ENCODE measurements at places on chromosomes 3 and 15. TPM values are rescaled to one million over a fixed set of nuclear protein-coding genes. Genes with fewer than 3 reads are reported as not detected.

The CCDC39 gene
- polyA plus RNA-seq: 0.30 TPM

DNA sequence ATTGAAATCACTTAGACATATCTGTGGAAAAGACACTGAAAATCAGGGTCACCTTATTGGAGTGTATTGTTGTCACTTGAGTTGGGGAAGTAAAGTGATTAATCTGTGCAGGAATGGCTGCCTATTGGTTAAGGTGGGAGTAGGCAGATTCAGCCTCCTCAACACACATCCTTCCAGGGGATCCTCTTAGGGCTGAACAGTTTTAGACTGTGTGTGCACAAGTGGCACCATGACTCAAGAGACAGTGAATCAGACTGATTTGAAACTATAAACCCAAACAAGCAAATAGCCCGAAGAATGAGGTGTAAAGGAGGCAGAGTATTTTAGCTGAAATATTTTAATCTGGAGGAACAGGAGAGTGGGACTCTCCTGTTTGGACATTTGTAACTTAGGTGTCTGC is 4.9 kb downstream of the ABHD17C start:
- DNase-seq: no peak

DNA sequence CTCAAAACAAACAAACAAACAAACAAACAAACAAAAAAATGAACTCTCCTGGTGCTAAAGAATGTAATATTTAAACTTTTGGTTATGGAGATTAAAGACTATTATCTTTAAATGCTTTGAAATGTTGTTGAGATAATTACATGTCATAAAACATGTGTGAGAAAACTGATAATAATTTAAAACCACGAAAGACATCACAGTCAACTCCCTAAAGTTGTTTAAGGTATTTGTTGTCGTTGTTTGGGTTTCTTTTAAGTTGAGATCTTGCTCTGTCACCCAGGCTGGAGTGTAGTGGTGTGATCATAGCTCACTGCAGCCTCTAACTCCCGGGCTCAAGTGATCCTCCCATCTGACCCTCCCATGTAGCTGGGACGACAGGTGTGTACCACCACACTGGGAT is 12.0 kb downstream of the EFCAB12 start:
- no peak for DNase-seq

- peak; percentile 92 for DNase-seq
These were observed 17.2 kb downstream of the TNFAIP8L3 start for GRCh38 chr15:51077221-51078153.

DNA sequence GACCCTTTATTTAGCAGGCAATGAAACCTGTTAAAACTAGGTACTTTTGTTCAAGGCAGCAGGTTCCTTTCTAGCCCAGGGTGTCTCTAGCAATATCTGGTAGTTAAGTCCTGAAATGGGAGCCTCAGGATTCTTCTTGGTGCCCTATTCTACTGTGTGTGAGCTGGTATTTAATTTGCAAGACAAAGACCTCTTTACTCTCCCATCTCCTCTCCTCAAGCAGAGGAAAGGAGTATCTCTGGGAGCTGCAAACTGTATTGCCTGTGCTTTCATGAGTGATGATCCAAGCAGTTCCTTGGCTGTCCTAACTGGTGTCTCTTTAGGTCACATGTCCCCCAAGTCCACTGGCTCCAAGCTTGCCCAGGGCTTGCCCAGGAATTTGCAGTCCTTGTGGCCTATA is 188.2 kb downstream of the SI start:
- no peak for DNase-seq

DNA sequence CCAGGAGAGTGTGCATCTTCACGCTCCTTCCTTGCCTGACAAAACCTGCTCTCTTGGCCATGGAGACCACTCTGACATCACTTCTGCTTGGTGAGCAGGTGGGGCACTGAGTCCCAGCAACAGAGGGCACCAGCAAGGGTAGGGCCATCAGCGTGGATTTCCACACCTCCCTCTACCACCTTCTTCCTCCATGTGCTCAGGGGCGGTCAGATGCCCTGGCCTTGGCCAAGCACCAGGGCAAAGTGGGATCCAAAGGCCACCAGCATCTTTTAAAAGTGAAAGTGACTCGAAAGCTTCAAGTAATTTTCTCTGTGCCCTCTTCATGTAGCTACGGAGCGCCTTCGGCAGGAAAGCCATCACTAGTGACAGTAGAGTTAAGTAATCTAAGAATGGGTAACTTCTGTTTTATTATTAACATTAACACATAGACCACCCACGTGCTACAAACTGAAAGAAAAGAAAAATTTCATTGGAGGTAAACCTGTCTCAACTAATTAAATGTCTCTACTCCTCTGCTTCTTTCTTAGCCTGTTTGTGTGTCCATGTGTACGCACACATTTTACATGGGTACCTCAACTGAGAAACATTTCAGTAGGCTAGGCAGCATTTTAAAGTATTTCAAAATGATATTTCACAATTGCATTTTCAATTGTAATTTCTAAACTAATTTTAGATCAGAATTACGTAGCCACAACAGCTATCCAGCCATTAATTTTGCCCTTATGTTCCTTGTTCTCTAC is 57.9 kb downstream of the CHSY1 start:
- no peak for DNase-seq

DNA sequence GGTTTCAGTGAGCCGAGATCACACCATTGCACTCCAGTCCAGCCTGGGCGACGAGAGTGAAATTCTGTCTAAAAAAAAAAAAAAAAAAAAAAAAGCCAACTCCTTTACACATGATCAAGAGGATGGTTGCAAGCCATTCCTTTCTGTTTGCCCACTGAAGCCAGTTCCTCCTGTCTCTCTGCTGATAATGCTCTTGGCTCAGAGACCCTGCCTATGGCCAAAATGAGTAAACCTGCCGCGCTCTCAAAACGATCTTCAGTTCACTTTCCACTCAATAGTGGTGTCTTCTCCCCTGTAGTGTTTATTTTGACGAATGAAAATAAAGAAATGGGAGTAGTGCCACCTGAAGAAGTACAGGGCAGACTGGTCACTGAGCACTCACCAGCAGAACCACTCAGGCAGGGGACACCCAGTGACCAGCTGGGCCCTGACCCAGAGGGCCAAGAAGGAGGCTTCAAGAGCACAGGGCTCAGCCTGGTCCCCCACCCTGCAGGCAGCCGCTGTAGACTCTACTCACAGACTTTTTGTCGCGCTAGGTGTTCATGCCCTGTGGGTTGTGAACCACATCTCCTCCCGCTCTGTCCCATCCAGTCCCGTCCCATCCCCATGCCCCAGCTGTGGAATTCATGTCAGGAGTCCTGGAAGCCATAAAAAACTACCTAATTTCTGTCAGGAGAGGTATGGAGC is 23.6 kb downstream of the GRAMD2A start:
- no peak for DNase-seq

The TRANK1 gene
- 24.6 TPM for polyA plus RNA-seq

The CNTN3 gene
- 1.3 TPM for polyA plus RNA-seq

The CNTN4 gene
- 6.6 TPM for polyA plus RNA-seq

GRCh38 chr3:42262525-42262924 is 3.5 kb downstream of the CCK start:
- no peak for DNase-seq

DNA sequence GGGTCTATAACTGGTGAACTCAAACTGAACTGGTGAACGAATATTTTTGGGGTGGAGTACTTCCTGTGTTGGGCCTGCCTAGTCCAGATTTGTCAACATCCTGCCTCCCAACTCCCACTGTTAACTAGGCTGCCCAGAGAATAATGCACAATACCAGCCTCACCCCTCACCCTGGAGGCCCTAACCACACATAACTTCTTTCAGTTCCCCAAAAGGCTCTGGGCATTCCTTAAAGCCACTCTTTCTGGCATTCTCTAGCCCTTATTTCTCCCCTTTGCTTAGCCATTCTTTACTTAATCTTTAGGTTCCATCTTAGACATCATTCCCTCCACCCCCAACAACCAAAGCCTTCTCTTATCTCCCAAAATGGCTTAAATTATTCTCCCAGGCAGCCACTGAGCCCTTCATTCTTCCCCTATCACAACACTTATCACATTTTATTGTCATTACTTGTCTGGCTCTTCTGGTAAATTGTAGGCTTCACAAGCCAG is 9.1 kb upstream of the SEC11A start:
- DNase-seq: no peak

- no peak for DNase-seq
These were observed 127.2 kb upstream of the IQSEC1 start for GRCh38 chr3:13200465-13200864.

The TICRR gene
- 0.31 TPM for polyA plus RNA-seq

DNA sequence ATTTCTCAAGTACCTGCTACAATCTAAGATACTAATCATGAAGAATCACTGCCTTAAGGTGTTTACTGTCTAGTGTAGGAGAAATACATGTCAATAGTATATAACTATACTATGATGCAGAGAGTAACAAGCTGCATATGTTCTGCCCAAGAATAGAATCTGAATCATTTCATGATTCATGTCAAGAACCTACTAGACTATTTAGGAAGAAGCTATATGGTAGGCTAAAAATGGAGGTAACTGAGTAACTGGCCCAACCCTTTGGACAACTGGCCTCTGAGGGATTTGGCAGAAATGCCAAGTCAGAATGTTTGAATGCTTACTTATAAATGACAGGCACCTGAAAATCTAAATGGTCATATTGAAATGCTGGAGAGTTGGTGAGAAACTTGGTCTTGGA is 59.9 kb upstream of the DGKG start:
- DNase-seq: no peak

The SLC51B gene
- polyA plus RNA-seq: 0.22 TPM

- DNase-seq: no peak
These were observed 41.3 kb downstream of the SSR3 start for GRCh38 chr3:156513619-156514018.

The INKA1 gene
- 0.25 TPM for polyA plus RNA-seq

DNA sequence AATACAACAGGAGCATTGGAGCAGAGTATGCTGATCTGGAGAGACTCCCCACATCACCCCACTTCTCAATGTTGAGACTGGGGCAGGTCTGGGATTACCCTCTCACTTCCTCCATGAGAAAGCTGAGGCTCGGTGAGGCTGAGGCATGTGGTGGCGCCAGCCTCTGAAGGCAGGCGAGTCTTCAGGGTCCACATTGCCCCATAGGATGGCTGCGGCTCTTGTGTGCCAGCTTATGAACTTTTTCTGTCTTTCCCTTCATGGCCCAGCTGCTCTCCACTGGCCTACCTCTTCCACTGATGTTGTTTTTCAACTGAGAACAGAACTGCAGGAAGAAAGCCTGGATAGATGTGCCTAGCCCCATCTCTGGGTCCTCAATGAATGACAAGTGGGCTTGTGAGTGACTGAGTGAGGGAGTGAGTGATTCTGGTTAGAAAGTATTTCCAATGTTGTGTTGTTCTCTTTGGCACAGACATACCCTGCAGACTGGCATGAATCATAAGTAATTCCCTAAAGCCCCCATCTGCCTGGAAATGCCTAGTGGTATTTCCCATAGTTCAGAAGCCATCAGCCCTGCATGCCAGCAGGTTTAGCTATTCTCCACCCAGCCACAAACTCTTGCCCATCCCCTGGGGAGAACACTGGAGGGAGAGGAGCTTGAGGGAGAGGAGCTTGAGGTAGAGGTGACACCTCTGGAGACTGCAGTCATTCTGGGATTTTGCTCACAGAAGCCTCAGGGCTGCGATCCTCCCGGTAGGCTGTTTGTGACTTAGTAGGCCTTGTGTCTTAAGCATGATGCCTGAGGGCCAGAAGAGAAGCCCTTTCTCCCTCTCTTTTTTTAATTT is 56.9 kb downstream of the AMOTL2 start:
- no peak for DNase-seq

The TP63 gene
- polyA plus RNA-seq: 0.19 TPM

The RETNLB gene
- polyA plus RNA-seq: not detected

The EPHB3 gene
- 2.1 TPM for polyA plus RNA-seq

The LMAN1L gene
- polyA plus RNA-seq: not detected

The AMT gene
- polyA plus RNA-seq: 23.7 TPM

- DNase-seq: no peak
These were observed 519.6 kb downstream of the NTRK3 start for GRCh38 chr15:87736891-87737389.

DNA sequence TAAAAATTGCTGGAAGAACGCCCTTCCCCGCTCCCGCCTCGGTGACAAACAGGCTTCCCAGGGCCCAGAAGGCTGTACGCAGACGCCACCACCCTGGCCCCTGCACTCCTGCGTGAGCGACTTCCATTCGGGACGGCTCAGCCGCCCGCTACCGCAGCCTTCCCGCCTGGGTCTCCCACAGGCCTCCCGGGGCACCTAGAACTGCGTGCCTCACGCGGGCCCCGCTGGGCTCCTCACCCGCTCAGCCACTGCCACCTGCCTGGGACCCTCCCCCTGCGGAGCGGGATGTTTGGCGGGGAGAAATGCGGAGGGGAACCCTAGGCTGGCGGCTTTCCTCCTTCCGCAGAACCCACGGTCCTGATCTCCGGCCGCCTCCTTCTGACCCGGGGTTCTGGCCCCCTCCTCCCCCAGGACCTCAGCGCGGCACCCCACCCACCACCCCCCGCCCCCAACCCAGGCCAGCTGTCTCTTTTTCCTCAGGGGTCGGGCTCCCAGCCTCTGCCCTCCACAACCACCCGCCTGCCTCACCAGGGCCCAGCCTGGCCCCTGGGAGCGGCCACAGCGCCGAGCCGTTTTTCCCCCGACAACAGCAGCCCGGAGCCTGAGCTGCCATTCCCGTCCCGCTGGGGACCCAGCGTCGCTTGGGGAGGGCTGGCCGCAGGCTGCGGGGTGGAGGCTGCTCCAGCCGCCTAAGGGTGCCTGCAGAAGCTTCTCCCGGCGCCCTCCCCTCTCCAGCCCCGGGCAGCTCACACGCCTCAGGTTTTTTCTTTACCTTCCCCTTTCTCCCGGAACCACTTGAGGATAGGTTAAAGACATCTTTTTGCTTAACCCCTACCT is 27.6 kb upstream of the RAB7A start:
- peak; percentile 36 for DNase-seq

GRCh38 chr3:167978071-167978470 is 117.7 kb downstream of the GOLIM4 start:
- no peak for DNase-seq

DNA sequence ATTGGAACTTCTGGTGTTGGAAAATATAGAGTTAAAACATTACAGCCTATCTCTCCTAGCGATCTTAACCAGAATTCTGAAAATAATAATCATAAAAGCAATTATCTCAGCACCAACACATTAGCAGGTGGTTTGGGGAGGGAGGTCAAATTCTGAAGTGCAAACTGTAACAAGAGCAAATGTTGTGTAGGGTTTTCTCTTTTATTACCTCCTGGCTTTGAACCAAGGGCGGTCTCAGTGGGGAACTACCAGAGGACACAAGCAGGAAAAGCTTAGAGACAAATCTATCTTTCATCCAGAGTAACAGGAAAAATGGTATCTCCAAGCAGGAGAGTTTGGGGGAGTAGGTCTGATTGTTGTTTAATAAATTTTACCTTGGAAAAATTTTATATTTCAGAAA is 5.5 kb upstream of the ARRDC4 start:
- no peak for DNase-seq

All from ovary (tissue), 10 donors.